NCI-H1930 (cell line): ENCODE measurements at places on chromosomes 7 and 10.

DNA sequence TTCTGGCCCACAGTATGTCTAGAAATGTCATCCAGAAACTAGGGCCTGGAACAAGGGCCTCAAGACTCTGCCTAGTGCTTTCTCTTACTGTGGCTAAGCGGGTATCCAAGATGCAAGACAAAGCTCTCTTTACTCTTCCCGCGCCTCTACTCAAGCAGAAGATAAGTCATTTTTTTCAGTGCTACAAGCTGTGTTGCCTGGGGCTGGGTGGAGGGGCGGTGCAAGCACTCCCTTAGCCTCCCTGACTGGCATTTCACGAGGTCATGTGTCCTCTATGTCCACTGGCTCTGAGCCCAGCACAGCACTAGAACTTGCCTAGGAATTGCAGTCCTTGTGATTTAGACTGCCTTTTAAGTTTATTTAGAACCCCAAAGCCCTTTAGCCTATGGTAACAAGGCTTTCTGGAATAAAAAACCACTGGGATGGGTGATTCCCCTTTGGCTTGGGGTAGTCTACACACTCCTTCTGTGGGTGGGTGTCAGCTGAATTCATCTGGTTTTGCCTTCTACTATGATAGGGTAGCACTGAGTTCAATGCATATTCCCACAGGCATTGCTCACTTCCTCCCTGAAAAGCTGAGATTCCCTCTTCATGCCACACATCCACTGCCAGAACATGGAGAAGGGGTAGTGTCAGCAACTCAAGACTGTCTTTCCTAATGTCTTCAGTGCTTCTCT lies 371.8 kb upstream of the KCND2 start:
- no peak for DNase-seq

DNA sequence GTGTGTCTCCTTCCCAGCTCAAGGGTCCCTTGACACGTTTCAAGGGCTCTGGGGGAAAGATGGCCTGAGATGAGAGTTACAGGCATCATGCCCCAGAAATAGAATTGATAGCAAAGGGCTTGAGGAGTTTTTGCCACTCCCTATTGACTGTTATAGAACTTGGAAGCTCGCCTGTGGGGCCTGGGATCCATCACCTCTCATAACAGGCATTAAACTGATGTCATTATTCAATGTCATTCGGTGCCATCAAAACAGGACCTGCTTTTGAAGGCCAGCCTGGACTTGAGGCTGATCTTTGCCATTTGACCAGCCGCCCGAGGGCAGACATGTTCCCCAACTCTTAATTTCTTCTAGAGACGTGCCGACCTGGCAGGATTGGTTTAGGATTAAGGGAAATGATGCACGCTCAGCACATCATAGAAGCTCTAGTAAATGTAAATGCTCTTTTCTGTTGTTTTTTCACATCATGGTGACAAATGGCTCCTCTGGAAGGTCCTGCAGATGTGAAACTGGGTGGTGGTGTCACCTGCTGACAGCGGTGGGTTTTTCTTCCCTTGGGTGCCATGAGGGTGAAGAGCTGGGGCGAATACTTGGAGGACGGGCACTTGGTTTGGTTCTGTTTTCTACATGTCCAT lies 16.7 kb upstream of the KLF6 start:
- no peak for DNase-seq

DNA sequence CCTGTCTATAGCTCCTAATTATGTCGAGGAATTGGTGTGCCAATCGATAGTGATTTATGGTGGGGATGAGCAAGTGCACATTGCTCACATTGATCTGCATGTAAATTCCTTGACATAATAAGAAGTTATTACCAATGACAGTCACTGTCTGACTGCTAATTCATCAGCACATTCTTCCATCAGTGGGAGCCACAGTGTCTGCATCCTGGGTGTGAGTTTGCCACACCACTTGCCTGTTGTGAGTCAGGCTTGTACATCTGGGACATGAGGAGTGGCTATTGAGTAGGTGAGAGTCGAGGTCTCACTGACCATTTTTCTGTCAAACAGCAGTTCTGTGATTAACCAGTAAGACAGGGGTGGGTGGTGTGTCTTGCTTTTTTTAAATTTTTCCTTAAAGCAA lies 263.4 kb downstream of the LRMDA start:
- no peak for DNase-seq

GRCh38 chr7:152762056-152762455 lies 2.5 kb downstream of the ACTR3B start:
- no peak for DNase-seq

DNA sequence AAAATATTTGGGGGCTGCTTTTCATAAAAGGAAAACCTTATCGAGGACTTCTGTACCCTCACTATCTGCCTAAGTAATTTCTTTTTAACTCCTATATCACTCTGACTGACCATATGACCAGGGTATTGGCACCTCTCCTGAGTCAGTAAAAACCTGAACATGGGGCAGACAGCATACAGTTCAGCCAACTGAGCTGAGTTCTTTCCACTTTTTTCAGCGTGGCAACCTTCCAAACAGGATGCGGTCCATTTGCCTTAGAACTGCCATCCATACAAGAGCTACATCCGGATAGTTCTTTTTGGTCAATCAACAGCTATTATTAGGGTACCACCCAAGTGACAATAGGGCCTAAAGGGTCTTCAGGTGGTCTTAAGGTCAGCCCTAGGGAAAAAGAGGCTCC lies 122.6 kb downstream of the MARCHF5 start:
- no peak for DNase-seq

GRCh38 chr7:69445541-69445940 lies 152.7 kb upstream of the AUTS2 start:
- DNase-seq: no peak

- DNase-seq: no peak
Measured at GRCh38 chr10:17206210-17206709, 4.8 kb upstream of the TRDMT1 start.

GRCh38 chr10:61621605-61622051 lies 41.1 kb upstream of the CABCOCO1 start:
- no peak for DNase-seq

- DNase-seq: no peak
Measured at GRCh38 chr7:142125256-142125955, 13.9 kb downstream of the MGAM2 start.

- DNase-seq: no peak
Measured at GRCh38 chr7:110283056-110283455, 807.9 kb upstream of the LRRN3 start.

- no peak for DNase-seq
Measured at GRCh38 chr10:105718207-105718995, 1077.3 kb downstream of the SORCS3 start.

DNA sequence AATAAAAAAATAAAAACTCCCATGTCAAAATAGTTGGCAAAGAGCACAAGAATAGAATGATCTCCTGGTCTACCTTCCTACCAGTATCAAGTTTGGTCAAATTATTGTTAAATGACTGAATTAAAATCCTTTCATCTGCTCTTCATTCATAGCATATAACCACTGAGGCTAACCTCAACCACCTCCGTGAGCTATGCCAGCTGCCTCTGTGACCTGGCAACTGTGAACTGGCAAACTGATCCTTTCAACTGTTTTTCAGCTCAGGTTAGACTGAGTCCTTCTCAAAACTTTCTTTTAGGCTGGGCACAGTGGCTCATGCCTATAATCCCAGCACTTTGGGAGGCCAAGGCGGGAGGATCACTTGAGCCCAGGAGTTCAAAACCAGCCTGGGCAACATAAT lies 36.1 kb downstream of the NUDCD3 start:
- DNase-seq: no peak

DNA sequence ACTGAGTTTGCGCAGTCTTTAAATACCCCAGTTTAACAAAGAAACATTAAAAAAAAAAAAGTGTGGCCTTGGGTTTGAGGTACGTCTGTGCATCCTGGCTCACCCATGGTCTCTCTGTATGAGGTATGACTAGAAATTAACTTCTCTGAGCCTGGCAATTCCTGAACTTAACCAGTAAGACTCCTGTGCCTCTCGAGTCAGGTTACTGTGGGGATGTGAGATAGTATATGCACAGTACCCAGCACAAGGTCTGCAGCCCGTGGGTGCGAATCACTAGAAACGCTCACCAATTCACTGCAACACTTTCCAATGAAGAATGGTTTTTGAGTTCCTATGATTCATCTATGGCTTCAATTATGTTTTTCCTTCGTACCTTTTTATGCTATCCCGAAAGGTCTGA lies 149.9 kb downstream of the SFMBT2 start:
- DNase-seq: no peak

- no peak for DNase-seq
Measured at GRCh38 chr10:132534391-132535064, 3.1 kb upstream of the INPP5A start.

DNA sequence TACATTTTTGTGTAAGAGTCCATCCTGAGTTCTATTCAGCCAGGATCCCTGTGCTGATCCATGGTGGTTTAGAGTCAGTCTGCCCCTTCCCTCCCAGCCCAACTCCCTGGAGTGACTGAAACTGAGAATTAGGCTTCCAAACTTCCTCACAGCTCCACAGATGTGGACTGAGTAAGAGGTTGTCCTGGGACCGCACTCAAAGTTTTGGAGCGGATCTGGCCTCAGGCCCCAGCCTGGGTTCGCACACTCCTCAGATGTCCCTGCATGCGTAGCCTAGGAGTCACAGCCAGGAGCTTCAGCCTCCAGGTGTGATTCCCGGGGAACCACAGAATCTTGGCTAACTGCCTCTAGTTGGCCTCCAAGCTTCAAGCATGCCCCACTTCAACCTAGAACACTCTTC lies 218.1 kb downstream of the C7orf25 start:
- DNase-seq: no peak

- DNase-seq: no peak
Measured at GRCh38 chr10:80055760-80056159, 22.7 kb upstream of the TMEM254 start.

DNA sequence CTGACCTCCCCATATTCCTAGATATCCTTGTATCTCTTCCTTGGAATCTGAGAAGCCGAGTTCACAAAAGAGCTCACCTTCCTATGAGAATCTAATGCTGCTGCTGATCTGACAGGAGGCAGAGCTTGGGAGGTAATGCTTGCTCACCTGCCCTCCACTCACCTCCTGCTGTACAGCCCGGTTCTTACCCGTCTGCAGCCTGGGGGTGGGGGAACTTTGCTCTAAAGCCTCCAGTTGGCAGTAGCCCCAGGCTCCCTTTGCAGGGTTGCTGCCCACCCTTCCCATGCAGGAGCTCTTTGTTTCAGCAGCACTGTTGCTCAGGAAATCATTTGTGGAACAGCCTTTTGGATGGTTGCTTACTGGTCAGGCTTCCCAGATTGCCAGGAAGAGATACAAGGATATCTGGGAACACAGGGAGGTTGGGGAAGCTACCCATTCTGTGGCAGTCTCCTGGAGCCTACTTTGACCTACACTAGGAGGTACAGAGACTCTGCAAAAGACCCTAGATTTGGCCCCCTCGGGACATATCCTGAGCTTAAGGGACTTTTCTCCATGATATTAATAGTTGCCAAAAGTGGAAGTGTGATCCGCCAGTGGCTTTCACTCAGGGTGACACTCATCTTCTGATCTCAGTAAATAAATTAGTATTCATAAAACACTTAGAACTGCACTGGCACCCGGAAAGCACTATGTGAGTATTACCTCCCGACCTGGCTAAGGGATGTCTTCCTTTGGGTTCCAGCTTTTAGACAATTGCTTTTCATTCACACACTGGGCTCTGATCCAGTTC lies 363.7 kb upstream of the PODXL start:
- DNase-seq: no peak

DNA sequence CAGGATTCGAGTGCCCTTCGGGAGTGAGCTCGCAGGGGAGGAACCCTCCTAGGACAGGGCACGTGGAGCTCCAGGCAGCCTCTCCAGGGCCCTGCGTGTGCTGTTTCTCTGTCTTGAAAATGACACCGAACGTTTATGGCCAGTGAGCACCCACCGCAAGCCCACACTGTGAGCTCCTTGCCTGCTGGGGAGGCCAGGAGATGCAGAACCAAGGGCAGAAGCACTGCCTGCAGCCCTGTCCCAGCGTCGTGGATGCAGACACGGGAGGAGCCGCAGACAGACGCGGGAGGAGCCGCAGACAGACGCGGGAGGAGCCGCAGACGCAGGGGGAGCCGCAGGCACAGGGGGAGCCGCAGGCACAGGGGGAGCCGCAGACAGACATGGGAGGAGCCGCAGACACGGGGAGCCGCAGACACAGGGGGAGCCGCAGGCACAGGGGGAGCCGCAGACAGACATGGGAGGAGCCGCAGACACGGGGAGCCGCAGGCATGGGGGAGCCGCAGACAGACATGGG lies 314.4 kb downstream of the PTPRN2 start:
- DNase-seq: no peak

DNA sequence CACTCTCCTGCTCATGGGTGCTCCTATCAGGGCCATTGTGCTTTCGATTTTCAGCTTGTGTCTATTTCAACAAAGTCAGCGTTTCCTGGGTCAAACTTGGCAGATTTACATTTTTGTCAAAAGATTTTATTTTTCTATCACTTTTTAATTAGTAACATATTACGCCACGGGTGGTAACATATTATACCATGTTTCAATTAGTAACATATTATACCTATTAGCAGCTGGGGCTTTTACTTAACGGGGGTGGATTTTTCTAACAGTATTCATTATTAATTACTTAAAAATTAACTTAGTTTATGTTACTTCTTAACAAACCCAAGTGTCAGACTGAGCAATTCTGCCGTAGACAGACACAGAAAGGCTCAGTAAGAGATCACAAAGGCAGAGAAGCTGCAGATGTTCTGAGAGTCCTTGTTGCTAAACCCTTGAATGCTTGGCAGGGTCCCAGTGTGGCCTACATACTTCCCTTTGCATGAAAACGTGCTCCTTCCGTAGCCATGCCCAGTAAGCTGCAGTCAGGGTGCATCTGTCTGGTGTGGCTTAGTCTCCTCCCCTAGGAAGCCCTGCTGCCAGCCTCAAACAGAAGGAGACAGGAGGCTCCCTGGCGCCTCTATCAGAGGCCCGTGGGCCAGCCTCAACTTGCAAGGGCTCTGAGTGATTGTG lies 263.1 kb upstream of the CXCL12 start:
- no peak for DNase-seq

- no peak for DNase-seq
Measured at GRCh38 chr7:32416846-32417245, 73.3 kb downstream of the LSM5 start.

DNA sequence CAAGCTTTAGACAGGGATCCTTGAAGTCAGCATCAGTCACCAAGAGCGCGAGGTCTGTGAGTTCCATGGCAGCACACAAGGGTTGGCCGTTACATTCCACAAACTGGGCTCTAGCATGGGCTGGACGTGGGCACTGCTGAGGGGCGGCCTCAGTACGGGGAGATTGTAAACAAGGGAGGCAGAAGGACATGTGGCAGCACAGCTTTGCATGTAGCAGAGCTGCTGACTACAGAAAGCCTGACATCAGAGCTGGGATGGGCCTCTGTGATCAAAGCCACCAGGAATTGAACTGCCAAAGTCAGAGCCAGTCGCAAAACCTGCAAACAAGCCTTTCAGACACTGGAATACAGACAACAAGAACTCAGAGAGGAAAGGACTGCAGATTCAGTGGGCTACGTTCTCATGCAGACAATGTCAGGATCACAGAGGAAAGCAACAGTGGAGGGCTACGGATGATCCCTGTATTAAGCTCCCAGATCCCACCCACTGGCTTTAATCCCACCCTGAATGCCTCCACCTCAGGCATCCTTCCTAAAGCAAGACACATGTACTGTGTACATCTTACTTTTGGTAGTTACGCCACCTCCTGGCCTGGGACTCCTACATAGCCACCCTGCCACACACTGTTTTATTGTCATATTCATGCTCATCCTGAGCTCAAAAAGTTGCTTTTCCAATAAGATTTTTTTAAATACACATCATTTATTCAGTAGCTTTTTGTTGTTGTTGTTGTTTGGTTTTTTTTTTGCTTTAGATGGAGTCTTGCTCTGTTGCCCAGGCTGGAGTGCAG lies 291.1 kb upstream of the IMMP2L start:
- DNase-seq: no peak

- no peak for DNase-seq
Measured at GRCh38 chr10:103758294-103758681, 97.1 kb downstream of the SH3PXD2A start.
